ENCODE measurements at places on chromosomes 6 and 20.
A peak's percentile ranks its signal among the peaks of the same experiment; 100 is the strongest.

- no peak for DNase-seq
These were observed 9.7 kb downstream of the HECA start for GRCh38 chr6:139144490-139145085.

GRCh38 chr6:41545703-41546474, at the start of gene FOXP4:
TSS of gene FOXP4 (plus strand) at chr6:41546381. CDS start at chr6:41565761, 19,380 bp downstream.
- peak; percentile 87 for DNase-seq

DNA sequence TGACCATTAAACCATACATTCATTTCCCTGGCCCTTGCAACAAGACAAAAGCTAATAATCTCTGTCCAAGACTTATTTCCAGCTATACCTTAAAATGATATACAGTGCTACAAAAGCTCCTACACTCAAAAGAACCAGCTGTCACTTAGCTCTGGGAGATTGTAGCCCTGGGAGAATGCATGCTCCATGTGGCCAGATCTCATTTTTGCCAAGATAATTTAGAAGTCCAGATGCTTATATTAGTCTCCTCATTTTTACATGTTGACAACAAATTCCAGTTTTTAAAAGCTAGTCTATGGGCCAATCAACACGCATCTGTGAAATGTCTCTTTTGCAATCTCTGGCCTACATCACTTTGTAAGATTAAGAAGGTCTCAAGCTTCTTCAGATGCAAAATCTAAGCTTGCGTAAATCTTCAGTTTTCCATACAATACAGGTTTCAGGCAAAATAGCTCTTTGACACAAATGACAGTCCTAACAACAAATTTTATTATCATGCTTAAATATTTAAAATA, 27.1 kb downstream of the TASP1 start:
- no peak for DNase-seq

- DNase-seq = no peak
These were observed 545 bp downstream of the ACTR5 start for GRCh38 chr20:38748861-38749149.

DNA sequence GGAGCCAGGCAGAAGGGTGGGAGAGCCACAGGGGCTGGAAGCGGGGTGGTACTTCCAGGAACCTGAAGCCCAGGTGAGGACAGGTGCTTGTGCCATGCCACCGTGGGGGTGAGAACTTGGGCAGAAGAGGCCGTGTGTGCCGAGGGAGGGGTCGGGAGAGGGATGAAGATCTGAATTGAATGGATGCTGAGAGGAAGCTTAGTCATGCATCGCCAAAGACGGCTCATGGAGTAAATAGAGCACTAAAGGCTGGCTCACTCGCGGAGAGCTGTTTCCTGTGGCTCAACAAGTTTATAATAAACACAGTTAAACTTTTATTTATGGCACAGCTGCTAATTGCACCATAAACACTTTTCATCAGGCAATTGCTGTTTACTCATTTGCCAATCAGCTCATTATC, 21.7 kb upstream of the MYT1 start:
- no peak for DNase-seq

DNA sequence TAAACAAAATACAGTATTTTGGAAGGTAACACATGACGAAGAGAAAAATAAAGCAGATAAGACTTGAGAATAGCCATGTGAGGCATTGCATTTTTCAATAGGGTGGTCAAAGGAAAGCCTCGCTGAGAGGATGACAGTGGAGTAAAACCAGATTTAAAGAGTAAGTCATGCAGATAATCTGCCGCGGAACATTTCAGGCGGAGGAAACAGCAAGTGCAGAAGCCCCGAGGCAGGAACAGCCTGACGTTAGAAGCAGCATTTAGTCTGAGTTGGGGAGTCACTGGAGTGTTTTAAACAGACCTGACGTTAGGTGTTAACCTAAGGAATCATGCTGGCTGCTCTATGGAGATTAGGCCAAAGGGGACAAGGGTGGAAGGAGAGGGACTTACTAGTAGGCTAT, 65.0 kb upstream of the VSTM2L start:
- DNase-seq = no peak

- DNase-seq = no peak
These were observed 338 bp downstream of the UTRN start for GRCh38 chr6:144285548-144285797.

GRCh38 chr20:47688385-47689381, 96.6 kb downstream of the SULF2 start:
- no peak for DNase-seq

Measured in HS-27A (cell line).